ENCODE measurements at places on chromosomes 2 and 18.

DNA sequence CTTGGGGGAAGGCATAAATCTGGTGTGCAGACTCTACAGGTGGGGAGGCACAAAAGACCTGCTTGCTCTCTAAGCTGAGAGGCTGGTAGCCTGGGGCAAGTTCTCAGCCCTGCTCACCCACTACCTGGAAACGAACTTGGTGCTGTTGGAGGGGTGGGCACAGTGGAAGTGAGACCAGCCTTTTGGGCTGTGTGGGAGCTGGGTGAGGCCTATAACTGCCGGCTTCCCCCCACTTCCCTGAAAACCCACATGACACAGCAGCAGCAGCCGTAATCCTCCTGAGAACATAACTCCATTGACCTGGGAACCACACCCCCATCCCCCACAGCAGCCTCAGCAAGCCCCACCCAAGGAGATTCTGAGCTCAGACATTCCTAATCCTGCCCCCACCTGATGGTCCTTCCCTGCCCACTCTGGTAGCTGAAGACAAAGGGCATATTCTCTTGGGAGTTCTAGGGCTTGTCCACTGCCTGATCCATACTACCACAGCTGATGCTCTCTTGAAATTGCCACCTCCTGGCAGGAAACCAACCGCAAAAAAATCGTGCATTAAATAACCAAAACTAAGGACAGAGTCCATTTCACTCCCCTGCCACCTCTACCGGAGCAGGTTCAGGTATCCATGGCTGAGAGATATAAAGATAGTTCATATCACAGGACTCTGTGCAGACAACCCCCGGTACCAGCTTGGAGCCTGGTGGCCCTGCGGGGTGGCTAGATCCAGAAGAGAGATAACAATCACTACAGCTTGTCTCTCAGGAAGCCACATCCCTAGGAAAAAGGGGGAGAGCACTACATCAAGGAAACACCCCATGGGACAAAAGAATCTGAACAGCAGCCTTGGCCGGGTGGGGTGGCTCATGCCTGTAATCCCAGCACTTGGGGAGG is 178.1 kb downstream of the NDUFA10 start:
- no peak for DNase-seq

- no peak for DNase-seq
Observed at GRCh38 chr2:212911011-212911410, 240.4 kb downstream of the IKZF2 start.

GRCh38 chr2:190696792-190697398 is 48.0 kb downstream of the NAB1 start:
- no peak for DNase-seq

GRCh38 chr2:146748046-146748445 is 1096.8 kb upstream of the ACVR2A start:
- no peak for DNase-seq

Data from fibroblast of mammary gland (primary cell).